ENCODE measurements at places on chromosomes 7 and 10.
A peak's percentile ranks its signal among the peaks of the same experiment; 100 is the strongest.

GRCh38 chr7:44637788-44638594 is 31.6 kb downstream of the OGDH start:
- peak; percentile 48 for DNase-seq

DNA sequence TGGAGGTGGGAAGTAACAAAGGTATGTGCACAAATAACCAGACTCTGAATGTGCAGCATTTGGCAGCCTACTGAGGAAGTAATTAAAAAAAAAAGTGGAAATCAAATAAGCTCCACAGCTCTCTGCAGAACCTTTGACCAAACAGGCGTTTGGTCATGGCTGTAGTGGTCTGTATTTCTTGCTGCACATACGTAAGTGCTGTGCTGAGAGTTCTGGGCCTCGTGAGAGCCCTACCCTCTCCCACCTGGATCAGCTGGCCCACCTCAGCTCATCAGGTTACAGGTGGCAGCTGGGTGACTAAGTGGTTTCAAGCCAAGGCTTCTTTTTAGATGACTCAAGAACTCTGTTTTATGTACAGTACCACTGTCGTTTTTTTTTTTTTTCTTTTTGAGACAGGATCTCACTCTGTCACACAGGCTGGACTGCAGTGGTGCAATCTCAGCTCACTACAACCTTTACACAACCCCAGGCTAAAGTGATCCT is 178.2 kb upstream of the KLF6 start:
- DNase-seq = no peak

- no peak for DNase-seq
Observed at GRCh38 chr7:107610323-107610722, 30.3 kb downstream of the BCAP29 start.

DNA sequence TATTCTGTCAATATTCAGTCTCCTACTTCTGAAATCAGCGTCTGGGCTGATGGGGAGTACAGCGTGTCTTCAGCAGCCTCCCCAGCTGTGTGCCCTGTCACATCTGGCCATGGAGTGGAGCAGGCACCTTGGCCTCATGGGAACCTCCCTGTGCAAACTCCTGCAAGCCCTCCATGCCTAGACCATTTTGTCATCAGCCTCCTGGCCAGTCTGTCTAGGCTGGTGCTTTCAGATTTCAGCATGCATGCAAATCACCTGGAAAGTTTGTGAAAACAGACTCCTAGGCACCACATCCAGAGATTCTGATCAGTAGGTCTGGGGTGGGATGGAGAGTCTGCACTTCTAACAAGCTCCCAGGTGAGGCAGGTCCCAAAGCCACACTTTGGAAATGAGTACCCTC is 26.2 kb upstream of the CCSER2 start:
- no peak for DNase-seq

DNA sequence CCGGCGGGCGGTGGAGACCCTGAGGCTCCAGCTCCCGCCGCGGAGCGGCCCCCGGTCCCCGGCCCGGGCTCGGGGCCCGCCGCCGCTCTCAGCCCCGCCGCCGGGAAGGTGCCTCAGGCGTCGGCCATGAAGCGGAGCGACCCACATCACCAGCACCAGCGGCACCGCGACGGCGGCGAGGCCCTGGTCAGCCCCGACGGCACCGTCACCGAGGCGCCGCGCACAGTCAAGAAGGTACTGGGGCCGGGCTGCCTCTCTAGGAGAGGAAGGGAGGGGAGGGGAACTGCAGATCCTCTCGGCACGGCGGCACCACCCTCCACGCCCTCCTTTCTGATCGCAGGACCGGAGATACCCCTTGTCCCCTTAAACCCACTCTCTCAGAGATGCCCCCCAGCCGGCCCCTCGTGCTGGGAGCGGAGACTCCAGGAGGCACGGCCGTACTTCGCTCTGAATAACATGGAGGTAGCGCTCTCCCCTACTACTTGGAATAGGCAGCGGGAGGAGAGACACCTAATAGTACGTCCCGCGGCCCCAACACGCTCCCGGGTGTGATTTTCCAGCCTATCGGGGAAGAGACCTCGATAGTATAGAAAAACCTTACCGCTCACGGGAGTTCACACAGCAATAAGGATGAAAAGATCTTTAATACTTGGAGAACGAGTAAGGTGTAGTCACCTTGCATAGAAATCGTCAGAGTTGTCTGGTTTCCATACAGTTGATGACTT is 538 bp downstream of the AHCYL2 start:
- DNase-seq = peak; percentile 29

DNA sequence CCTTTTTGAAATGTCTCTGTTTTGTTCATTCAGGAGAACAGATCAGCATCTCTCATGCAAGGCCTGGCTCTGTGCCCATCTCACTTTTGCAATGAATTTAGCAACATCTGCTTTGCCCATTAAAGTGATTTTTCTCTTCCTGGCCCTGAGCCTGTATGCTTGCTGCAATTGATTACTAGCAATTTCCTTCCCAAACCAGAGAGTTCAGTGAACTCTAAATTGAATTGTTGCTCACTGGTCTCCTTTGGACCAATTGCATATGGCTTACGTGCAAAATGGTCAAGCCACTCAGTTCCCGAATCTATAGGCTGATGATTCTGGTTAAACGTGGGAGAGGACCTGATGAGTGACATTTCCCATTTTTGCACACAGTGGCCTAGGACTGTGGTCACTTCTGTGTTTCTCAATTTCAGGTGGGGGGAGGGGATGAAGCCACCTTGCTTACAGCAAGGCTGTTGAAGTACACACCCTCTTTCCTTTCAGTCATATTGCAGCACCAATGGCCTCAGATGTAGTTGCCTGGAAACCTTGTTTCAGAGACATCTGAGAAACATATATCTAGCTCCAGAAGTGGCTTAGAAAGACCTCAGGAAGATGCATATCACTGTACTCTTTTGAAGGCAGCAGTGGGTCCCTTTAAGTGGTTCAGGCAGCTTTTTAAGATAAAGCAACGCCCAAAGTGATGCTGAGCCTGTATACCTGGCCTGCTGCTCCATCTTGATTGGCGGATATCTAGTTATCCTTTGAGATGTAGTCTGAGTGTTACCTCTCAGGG is 201.4 kb downstream of the PTEN start:
- no peak for DNase-seq

DNA sequence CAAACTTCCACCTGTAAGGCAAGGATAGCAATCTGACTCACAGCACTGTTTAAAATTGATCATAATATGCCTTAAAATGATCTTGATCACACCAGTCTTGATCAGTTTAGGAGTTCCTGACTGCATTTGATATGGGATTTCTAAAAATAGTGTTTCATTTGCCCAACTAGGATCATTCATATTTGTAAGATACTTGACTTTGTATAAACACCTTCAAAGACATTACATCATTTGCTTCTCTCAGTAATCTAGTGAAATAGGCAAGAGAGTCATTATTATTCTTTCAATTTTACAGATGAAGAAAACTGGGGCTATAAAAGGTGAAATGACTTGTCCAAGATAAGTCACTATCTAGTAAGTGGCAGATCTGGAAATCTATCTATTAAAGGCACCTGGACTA is 521.1 kb downstream of the GATA3 start:
- no peak for DNase-seq

DNA sequence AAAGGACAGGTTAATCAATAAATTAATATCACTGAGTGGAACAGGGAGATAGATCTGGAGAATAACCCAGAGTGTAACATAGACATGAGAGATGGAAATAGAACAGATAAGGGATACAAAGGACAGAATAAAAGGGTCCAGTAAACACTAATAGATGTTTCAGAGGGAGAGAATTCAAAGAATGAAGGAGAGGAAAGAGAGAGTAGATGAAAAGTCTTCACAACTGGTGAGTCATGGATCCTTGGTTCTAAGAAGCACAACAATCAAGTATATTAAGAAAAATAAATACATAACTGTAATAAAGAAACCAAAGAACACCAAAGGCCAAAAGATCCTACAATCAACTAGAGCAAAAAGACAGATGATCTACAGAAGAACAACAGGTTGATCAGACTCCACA is 66.3 kb downstream of the BEND7 start:
- no peak for DNase-seq
